ENCODE measurements at places on chromosomes 13 and 19. TPM values are rescaled to one million over a fixed set of nuclear protein-coding genes. Genes with fewer than 3 reads are reported as not detected.

STRN4 gene
- 67.9 TPM for total RNA-seq

GDF15 gene
- 114 TPM for total RNA-seq

THSD8 gene
- total RNA-seq = 0.53 TPM

PLIN5 gene
- total RNA-seq = 0.14 TPM

ODAD3 gene
- total RNA-seq = 0.50 TPM

PRR19 gene
- 0.50 TPM for total RNA-seq

PABPC3 gene
- 0.22 TPM for total RNA-seq

TMEM238 gene
- total RNA-seq = not detected

F10 gene
- not detected for total RNA-seq

NBEA gene
- total RNA-seq = 7.0 TPM

CASP14 gene
- not detected for total RNA-seq

CYP4F3 gene
- total RNA-seq = under 0.01 TPM

ZNF93 gene
- 11.8 TPM for total RNA-seq

HIPK4 gene
- total RNA-seq = not detected

NPAS1 gene
- total RNA-seq = not detected

IL4I1 gene
- total RNA-seq = 1.1 TPM

ZC3H4 gene
- total RNA-seq = 27.9 TPM

ZNF560 gene
- total RNA-seq = 0.07 TPM

PLIN4 gene
- under 0.01 TPM for total RNA-seq
